Activated CD4-positive, alpha-beta T cell treated with anti-CD3 and anti-CD28 coated beads, Interleukin-2, amount 50 U/mL, for 16 hours (primary cell): ENCODE measurements at places on chromosomes 6 and 20.
A peak's percentile ranks its signal among the peaks of the same experiment; 100 is the strongest.

DNA sequence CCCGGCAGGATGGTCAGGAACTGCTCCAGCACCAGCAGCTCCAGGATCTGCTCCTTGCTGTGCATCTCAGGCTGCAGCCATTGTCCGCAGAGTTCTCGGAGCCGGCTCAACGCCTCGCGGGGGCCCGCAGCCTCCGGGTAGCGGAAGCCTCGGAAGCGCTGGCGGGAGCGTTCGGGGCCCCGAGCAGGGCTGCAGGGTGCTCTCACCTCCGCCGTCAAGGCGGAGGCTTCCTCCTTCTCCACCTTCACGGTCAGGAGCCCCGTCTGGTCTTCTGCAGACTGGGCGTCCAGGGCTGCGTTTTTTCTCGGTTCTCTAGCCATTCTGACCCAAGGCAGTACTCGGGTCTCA lies 434 bp downstream of the ZKSCAN4 start:
- peak; percentile 36 for DNase-seq

DNA sequence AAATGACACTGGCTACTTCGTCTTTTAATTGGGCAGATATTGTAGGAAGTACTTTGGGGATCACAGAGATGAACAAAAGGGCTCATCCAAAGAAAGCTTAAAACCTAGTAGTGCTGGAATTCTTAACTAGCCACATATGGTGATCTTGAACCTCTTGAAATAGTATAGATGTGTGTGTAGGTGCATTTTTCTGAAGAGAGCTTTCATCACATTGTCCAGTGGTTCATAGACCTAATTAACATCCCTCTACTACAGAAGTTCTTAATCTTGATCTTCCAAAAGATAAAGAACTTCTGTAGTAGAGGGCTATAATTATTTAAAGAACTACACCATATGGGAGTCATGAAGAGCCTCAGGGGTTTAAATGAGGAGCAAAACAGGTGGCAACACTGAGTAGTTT lies 2.3 kb upstream of the PRIM2 start:
- no peak for DNase-seq

DNA sequence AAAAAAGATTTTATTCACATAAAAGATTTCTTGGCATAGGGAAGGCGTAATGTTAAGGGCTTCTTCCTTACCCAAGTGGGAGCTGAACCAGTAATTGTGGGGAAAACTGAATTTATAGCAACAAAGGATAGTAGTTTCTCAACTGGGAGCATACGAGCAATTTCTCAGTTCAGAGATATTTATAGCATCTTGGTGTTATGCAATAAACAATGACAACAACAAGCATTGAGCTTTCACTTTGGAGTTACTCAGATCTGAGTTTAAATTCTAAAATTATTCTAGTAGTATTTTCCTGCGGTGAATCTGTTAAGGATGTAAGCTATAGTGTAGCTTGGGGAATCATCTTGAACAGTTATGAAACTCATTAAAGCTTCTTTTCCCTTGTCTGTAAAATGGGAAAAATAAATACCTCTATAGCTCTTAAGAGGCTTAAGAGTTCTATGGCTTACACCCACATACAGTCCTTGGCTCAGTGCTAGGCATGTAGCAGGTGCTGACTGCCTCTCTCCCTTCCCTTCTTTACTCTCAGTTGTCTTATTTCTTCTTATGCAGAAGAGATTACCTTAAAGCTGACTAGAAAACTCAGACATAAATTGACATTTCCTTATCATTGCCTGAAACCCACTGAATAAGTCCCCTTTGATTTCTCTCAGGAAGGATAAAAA lies 58.8 kb downstream of the SAMD5 start:
- no peak for DNase-seq

DNA sequence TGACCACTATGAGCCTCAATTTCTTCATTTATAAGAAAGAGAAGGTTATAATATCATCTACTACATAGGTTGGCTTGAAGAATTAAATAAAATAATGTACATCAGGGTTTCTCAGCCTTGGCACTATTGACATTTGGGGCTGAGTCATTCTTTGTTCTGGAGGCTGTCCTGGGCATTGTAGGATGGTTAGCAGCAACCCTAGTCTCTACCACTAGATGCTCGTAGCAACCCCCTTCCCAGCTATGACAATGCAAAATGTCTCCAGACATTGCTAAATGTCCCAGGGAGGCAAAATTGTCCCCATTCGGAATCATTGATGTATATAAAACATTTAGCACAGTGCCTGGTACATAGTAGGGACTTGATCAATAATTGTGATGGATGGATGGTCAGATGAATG lies 152.1 kb downstream of the KHDC1L start:
- DNase-seq = no peak

DNA sequence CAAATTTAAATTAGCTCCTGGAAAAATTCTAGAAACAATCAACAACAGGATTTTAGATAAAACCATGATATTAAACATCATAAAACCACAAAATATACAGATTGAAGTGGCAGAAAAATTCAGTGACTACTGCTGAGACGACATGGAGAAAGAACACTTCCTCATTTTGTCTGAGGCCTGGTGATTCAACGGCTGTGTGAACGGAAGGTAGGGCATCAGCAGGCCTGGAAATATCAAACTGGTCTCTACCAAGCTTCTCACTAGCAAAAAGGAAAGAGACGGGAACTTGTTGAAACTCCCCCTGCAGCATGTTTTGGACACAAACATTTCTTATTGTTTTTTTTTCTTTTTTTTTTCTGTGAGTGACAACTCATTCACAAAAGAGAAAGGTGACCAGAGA lies 58.0 kb upstream of the AHI1 start:
- no peak for DNase-seq

DNA sequence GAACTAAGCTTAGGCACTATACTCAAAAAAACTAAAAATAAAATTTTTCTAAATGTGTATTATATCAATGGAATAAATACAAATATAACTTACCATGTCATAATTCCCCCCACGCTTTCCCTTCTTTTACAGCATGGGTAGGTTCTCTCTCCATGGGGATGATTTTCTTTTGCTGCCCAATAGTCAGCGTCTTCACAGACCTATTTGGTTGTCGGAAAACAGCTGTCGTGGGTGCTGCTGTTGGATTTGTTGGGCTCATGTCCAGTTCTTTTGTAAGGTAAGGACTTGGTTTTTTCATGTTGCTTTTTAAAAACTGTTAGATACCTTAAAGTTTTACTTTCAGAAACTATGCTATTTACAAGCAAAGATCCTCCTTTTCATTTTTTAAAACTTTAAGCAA lies 85.3 kb downstream of the SLC16A10 start:
- no peak for DNase-seq

DNA sequence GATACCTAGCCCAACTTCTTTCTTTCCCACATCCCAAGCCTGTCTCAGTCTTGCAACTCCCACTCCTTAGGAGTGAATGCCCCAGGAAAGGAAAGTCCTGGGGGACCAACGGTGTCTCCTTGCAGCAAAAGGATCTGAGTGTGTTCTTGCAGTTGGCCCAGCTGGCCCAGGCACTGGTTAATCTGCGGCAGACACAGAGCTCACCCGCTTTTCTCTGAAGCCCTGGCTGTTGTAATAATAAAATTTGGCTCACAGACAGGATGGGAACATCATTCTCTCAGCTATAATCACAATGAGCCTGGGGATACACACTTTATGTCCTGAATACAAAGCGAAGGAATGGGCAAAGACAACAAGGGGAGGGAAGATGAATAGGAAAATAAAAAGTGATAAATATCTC lies 287.0 kb upstream of the PRND start:
- DNase-seq = no peak

- no peak for DNase-seq
Measured at GRCh38 chr6:43295456-43295855, 2.6 kb upstream of the SLC22A7 start.

GRCh38 chr20:56957737-56958553 lies 308.5 kb downstream of the BMP7 start:
- no peak for DNase-seq

- DNase-seq = no peak
Measured at GRCh38 chr6:156618600-156619205, 158.5 kb upstream of the ARID1B start.

- DNase-seq = peak; percentile 55
Measured at GRCh38 chr6:160735523-160735922, 33.5 kb downstream of the PLG start.

DNA sequence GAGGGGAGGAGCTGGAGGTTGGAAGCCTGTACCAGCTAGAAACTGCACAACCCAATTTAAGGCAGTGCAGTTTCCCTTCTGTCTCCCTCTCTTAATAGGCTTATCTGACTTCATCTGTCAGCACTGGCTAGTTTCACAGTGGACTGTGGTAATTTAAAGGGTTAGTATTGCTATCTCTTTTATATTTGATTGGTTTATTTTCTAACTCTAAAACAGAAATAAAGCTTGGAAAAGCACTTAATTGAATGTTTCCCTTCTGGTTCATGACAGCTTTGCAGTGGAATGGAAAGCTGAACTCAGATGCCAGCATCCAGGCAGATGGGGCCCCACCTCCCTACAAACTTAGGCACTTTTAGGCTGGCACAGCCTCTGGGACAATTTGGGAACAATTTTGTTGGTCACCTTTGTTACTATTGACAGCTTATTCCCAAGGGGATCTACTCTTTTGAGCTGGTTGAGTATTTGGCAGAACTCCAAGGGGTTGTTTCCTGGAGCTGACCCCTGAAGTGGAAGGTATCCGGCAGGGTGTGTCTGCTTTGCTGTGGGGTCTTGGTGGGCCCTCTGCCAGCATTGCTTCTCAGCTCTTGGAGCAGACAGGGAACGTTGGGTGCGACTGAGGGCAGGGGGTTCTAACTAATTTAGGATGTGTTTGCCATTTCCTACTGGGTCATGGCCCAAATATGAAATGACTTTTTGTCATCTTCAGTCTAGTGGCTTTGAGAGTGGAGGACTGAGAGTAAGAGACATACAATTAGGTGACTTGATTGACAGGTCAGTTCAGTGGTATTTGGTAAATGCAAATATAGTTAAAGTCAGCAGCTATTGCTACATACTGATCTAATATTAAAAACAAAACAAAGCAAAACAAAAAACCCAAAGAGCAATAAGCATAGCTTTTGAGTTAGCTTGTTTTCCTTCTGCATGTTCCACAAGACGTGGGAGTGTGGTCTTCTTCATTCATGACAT lies 9.3 kb downstream of the SH3BGRL2 start:
- DNase-seq = no peak

DNA sequence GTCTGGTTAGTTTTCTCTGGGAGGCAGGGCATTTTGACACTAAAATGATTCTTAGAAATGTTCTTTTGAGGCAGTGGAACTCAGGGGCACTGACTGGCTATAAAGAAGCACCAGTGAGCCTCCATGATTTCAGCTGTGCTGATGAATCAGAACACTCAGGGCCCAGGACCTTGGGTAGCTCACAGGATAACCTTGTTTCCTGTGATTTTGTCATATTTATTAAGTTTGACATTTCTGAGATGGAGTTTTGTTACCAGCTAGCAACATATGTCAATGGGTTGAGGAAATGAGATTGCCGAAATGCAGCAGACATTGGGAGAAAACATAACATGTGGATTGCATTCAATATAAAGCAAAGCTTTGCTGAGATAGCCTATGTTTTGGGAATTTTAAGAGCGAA lies 802.4 kb downstream of the EYS start:
- DNase-seq = no peak

GRCh38 chr6:92767101-92767500 lies 652.3 kb downstream of the EPHA7 start:
- no peak for DNase-seq

GRCh38 chr6:119310486-119311036 lies 39.0 kb downstream of the MAN1A1 start:
- no peak for DNase-seq

- no peak for DNase-seq
Measured at GRCh38 chr6:43396408-43397149, 27.1 kb upstream of the ZNF318 start.

DNA sequence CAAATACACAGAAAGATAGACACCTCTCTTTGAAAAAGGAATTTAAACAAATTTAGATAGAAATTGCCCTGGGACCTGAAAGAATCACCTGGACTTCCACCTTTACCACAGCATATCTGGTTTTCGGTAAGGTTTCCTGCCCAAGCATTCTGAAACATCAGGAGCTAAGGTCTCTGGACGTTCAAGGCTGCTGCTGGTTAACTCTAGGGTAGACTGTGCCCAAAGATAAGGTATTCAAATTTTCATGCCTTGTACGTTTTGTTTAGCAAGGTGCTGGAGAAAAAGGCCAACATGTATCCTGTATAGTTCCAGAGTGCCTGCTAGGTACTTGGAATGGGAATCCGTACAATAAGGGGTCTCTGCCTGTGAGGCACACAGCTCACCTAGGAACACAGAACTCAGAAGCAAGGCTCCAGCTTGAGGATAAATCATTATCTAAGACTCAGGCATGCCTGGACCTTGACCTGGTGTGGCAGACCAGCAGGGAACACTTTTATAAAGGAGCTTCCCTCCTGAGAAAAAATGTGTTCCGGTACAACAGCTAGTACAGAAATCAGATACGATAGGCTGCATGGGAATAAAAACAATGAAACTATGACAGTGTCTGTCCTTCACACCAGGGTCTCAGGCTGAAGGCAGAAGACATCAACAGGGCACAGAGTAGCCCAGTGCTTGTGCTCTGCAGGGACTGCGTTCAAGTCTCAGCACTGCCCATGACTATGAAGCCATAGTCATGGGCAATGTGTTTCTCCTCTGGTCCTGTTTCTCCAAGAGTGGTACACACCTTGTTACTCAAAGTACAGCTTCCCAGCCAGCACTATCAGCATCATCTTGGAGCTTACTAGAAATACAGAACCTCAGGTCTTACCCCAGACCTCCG lies 70.4 kb downstream of the METTL24 start:
- no peak for DNase-seq

DNA sequence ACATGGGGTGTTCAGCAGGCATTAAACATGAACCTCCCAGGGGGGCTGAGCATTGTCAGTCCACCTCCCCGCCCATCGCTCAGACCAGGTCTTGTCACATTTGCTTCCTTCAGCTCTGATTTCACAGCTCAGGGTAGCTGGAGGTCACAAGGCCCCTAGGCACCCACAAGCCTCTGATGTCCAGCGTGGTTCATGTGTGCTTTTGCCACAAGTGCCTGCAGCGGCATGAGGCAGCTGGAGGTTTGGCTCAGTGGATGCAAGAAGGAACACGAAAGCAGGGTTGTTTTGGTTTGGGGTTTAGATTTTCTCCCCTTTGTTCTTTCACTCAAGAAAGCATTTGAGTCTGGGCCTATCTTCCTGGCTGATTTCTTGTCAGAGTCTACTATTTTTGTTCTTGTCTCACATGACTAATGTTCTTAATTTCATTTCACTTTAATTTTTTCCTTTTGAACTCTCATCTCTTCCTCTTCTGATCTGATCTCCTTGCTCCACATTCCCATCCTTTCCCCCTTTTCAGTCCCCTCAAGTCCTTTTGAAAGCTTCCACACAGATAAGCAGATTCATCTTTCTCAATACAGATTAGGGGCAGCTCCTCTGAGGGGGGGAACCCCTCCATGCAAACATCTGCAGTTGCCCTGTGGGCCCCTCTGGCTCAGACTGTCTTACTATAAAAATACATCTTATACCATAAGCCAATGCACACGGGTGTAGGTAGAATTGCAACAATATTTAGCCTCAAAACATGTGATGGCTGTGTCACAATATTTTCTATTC lies 68.1 kb upstream of the CEP85L start:
- DNase-seq = no peak

DNA sequence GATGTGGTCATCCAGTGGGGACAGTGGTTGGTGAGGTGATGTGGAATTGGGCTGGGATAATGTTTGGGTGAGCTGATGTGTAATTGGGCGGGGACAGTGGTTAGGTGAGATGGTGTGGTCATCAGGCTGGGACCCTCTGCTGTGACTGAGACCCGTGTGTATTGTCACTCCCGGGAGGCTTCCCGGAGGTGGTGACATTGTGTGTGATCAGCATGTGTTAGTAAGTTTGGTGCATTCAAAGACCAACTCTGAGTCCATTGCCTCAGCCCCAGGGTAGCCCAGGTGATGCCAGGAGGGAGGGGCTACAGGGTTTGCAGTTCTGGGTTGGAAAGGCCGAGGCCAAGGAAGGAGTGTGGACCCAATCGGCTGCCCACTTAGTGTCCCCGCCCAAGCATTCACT lies 375.5 kb downstream of the TAF4 start:
- no peak for DNase-seq
